Activated naive CD4-positive, alpha-beta T cell treated with anti-CD3 and anti-CD28 coated beads, Interleukin-2, amount 10 ng/mL, durations not matched to agents 7 days and 5 days (primary cell): ENCODE measurements at places on chromosomes 3 and 15.

DNA sequence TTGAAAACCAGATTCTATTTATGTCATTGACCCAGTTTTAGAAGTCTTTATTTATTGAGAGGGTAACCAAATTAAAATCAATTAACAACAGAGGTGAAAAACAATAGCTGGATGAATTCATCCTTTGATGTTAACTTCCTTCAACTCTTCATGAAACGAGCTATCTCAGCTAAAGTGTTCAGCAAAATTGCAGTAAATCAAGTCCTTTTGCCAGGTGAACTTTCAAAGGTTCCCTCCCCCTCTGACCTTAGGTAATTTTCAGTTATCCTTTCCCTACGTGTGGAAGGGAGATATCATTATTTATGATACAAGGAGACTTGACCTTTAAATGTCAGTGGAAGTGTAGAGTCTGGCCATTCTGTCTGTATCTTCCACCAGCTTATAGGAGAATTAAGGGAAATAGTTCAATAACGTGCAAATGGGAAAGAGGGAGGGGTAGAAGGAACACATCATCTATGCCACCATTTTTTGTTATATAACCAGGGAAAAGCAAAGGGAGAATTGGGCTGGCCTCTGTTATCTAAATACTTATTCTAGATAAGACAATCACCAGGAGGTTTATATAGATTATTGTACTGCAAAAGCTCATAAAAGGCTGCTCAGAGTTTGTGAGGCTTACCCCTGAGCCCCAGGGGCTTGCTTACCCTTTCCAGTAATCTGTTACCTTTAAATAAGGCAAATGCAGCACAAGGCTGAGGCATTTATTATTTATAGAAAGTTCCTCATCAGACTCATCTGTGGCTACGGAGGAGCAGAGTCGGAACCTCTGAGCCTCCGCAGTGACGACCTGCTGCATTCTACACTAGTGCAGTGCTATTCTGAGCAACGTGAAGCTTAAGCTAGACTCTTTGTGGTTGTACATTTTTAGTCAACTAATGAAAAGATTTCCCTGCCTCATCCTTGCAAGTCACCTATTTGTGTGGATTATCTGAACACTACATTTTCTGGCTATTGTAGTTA is 97.7 kb upstream of the ZBED2 start:
- no peak for DNase-seq

GRCh38 chr3:9347081-9347480 is 15.8 kb upstream of the THUMPD3 start:
- no peak for DNase-seq

DNA sequence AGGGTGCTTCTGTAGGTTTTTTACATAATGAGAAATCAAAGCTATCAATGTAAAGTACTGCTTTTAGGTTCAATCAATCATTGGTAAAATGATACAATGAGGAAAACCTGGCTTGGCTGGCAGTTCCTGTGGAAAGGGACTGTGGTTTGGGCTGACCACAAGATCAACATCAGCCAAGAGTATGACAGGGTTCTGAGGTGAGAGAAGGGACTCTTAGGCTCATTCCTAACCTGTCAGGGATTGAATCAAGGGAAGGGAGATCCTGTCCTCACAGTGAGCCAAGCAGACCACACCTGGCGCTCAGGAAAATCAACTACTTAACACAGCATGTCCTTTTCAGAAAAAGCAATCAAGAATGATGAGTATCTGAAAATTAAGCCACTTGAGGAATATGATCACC is 111.1 kb downstream of the MAGI1 start:
- DNase-seq: no peak

- DNase-seq: no peak
Measured at GRCh38 chr3:4914464-4914863, 64.8 kb upstream of the BHLHE40 start.
